ENCODE measurements at places on chromosomes 1 and 21.

DNA sequence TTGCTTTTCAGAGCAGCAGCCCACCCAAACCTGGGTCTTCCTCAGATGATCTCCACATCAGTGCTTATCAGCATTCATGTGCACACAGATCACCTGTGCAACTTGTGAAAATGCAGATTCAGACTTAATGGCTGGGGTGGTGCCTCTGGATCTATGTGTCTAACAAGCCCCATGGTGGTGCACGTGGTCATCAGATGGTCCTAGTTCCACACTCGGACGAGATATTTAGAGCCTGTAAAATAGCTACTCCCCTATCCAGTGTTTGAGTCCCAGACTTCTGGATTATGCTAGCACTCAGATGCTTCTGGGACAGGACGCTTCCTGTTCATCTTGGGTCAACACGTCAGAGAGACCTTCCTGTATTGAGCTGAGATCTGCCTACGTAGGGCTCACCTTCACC is 114.2 kb downstream of the LIPI start:
- DNase-seq: no peak

DNA sequence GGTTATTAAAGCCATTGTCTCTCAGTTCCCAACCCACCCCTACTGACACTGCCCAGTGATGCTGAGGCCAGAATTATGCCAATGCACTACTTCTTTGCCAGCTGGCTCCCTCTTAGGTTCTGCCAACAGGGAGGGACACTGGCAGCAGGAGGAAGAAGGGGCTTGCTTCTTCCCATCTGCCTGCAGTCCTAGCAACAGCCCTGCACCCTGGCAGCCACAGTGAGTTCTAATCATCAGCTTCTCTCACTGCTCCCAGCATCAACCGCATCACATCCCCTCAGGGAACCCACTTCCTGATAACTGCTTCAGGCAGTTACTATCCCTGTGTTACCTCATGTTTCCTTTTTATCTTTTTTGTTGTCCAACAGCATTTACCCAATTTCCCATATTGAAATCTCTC is 86.2 kb downstream of the UBR4 start:
- DNase-seq: no peak

DNA sequence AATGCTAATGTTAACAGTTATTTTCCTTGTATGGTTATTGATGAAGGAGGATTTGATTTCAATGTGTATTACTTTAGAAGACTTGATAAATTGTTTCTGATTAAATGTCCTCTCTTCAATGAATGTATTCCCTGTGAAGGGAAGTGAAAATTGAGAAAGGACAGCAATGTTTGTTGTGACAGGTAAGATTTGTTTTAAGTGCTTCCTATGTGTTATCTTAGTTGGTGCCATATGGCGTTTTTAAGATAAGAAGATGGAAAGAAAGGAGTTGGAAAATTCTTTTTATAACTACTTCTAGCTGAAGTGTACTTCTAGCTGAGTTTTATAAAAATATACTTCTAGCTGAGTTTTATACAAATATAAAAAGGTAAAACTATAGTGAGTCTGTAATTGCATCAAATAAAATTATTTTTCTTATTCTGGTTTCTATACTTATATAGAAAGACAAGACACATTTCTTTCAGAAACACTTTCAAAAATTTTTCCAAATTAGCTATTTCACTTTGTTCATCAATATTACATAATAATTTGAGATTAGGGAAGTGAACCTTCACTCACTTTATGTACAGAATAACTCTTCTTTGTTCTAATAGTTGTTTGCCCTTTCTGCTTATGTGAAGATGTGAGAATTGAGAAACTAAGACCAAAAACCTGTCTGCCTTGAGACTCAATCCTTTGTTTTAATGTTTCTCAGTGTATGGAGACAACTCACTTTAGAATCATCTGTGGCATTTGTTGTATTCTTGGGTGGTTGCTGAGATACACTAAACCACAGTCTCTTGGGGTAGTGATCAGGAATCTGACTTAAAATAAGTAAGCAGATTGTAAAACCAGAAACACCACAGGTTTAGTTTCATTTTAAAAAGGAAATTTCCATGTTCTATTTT is 382.9 kb upstream of the B3GALT2 start:
- no peak for DNase-seq

- DNase-seq: no peak
These were observed 406.2 kb downstream of the PTPRU start for GRCh38 chr1:29642519-29642918.

GRCh38 chr1:232038706-232039677 is 412.4 kb downstream of the DISC1 start:
- no peak for DNase-seq

GRCh38 chr21:43597052-43597451 is 62.2 kb downstream of the HSF2BP start:
- DNase-seq: no peak

DNA sequence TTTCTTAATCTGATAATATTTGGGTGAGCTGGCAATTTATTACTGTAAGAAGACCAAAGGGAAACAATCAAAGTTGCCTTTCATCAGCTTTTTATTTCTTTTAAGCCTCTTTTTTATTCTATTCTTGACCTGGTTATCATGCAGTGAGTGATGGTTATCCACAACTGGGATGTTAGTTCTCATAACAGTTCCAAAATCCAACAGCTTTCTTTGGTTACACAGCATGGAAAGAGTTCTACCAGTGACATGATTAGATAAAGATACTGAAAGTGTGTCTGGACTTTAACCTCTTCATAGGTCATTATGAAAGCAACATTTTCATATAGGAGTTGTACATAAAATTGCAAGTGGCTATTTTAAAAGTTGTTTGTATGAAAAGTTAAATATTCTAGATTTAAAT is 163.0 kb downstream of the SYT2 start:
- no peak for DNase-seq

DNA sequence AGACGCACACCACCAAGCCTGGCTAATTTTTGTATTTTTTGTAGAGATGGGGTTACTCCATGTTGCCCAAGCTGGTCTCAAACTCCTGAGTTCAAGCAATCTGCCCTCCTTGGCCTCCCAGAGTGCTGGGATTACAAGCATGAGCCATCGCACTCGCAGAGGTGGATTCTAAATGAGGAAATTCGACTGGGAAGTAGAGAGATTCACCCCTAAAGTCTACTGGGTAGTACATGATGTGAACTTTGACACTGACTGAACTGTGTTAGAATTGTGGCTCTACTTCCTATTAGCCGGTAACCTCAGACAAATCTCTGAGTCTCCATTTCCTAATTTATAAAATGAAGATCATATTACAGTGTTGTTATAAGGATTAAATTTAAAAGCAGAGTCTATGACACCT is 276.0 kb upstream of the NR5A2 start:
- no peak for DNase-seq

GRCh38 chr1:17045150-17045549 is 8.7 kb downstream of the SDHB start:
- DNase-seq: no peak

DNA sequence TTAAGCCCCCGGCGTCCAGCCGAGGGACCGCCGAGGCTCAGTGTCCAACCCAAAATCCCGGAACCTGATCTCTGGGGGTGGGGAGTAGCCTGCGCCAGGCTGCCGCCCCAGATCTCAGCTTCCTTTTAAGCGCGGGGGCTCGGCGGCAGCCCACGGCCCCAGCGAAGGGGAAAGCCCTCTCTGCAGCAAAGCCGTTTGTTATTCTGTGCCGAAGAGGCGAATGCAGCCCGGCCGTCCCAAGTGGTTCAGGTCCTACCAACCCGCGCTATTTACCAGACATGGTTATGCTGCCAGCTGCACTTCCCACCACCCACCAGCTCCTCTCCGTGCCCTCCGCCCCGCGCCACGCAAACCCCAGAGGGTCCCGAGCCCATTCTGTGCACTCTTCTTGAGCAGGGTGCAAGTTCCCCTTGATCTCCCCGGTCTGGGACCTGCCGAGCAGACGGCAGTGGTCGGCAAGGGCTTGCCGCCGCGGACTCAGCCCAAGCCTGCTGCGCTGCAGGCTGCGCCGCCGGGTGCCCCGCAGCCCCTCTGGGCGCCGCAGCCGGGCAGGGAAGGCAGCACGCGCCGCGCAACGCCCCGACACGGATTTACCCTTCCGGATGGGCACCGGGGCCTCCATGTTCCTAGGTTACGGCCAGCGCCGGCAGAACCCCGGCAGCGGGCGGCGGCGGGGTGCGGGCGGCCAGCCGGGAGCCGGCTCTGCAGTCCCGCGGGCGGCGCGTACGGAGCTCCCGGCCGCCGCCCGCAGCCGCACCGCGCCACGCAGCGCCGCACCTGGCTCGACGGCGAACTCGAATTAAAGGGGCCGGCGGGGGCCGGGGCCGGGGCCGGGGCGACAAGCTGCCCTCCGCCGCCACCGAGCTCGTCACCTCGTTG is 738 bp upstream of the KCNA2 start:
- DNase-seq: no peak

GRCh38 chr1:58249737-58250586 is 296.6 kb downstream of the OMA1 start:
- peak; percentile 33 for DNase-seq

DNA sequence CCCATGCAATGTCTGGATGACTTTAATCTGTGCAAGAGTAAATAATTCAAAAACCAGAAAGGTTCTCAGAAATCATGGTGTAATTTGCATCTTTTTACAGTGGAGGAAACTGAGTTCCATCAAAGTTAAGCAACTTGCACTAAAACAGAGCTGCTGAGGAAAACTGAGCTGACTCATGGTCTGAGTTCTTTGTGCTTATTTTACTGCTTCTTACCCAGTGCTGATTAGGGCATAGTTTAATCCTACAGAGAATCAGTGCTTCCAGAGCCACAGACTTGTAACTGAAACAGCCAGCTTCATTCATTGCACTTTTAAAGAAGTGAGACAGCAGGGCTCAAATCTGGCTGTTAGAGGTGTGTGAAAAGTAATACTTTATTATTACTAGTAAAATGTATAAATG is 10.9 kb upstream of the RWDD3 start:
- DNase-seq: no peak

DNA sequence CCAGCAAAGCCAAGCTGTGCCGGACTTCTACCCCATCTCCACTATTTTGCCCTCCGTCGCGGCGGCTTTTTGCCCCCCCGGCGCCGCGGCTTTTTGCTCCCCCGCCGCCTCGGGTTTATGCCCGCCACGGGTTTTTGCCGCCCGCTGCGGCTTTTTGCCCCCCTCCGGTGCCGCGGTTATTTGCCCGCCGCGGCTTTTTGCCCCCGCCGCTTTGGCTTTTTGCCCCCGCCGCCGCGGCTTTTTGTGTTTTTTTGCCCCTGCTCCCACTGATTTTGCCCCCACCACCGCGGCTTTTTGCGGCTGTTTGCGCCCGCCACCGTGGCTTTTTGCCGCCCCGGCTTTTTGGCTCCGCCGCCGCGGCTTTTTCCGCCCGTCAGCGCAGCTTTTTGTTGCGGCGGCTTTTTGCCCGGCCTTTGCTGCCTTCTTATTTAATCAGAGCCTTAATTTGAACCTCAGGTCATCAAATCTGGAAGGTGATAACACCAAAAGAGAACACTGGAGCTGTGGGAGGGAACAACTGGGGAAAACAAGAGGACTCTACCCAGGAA is 106.0 kb downstream of the TPTE start:
- no peak for DNase-seq

DNA sequence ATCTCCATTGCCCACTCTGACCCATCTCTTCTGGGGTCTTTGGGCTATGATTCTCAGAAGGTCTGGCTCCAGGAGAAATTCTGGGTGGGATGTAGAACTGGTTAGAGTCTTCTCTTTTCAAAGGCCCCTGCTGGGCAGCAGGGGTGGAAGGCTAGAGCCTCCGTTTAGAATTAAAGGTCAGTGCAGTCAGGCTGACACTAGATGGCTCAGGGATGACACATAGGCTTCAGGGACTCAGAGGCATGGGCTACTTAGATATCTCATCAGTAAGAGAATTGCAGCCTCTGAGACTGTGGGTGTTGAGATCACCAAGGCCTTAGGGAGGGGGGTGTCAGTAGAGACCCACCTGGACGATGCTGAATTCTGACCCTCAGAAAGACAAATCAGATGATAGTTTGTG is 12.6 kb upstream of the PPM1J start:
- no peak for DNase-seq

- no peak for DNase-seq
These were observed 732.4 kb downstream of the MATN1 start for GRCh38 chr1:29991025-29991424.

GRCh38 chr1:4778056-4778455 is 123.6 kb downstream of the AJAP1 start:
- peak; percentile 28 for DNase-seq

DNA sequence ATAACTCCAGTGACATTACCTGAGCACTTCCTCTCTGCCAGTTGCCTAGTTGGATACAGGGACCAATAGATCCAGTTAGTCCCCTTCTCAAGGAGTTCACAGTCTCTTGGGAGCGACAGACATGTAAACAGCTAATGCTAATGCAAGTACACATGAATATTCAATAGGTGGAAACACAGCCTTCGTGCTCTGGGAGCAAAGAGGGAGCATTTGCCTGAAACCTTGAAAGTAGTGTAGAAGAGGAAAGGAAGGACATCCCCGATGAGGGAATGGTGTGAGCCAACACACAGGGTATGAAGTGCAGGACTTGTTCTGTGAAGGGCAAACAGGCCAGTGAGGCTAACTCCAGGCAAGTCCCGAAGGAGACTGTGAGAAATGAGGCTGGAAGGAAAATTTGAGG is 3.8 kb upstream of the TMEM222 start:
- no peak for DNase-seq

DNA sequence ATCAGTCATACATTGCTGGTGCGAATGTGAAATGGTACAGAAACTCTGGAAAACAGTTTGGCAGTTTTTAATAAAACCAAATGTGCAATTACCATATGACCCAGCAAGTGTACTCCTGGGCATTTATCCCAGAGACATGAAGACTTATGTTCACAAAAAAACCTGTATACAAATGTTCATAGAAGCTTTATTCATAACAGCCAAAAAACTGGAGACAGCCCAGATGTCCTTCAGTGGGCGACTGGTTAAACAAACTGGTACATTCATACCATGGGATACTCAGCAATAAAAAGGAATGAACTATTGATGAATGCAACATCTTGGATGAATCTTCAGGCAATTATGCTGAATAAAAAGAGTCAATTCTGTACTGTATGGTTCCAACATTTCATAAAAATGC is 97.8 kb downstream of the DTL start:
- no peak for DNase-seq

DNA sequence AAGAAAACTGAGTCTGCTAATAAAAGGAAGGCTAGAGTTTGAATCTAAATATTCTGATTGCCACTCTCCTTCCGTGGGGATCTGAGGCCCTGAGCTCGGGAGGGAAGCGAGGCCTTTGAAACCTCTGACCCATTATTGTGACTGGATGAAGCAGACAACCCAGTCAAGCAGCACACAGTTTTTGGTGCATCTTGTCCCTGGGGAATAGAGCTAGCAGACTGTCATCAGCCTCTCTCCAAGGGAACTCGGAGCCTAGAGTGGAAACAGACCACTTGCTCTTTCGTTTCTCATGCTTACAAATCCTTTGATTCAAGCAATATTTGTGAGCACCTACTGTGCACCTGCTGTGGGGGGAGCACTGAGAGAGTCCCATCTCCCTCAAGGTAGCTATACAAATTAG is 133.2 kb upstream of the KLHDC7A start:
- DNase-seq: no peak
